HEK293T (cell line): ENCODE measurements at places on chromosomes 1 and 21.

- no peak for DNase-seq
These were observed 5.6 kb downstream of the RUNX1 start for GRCh38 chr21:35043549-35043948.

GRCh38 chr1:155478270-155478852 lies 84.2 kb downstream of the ASH1L start:
- no peak for DNase-seq

DNA sequence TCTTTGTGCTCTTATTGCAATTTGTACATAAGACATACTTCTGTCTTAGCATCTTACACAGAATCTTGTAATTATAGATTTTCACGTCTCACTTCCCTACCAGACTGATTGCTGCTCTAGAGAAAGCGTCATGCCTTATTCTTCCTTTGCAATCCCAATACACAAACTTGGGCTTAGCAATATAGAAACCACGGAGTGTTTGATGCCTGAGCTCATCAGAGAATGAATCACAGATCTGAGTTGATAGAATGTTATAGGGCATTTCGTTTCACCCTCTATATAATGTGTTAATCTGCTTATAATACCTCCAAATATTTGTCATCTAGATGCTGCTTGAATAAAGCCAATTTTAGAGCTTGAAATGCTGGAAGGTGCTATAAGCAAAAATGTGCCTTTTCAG lies 6.6 kb downstream of the FMO1 start:
- no peak for DNase-seq

GRCh38 chr1:39317910-39318633 lies 113.6 kb downstream of the MACF1 start:
- DNase-seq: no peak

- DNase-seq: no peak
These were observed 33.7 kb upstream of the VASH2 start for GRCh38 chr1:212916481-212917133.

DNA sequence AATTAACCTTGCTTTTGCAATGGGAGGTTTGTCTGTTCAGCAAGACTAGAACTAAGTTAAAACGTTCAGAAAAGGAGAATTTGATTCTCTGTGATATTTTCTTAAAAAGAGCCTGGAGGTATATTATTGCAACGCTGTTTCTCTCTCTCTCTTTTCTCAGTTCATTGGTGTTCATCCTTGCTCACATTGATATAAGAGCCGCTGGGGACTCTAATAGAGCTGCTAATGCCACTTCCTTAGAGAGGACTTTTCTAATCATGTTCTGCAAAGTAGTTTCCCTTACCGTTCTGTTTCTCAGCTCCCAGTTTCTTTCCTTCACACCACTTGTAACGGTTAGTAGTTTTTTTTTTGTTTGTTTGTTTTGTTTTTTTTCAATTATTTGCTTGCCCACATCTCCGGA lies 203.8 kb downstream of the RWDD3 start:
- no peak for DNase-seq

GRCh38 chr1:203828002-203828401 lies 32.6 kb downstream of the ZBED6 start:
- DNase-seq: no peak
